ENCODE measurements at places on chromosomes 1 and 21. TPM values are rescaled to one million over a fixed set of nuclear protein-coding genes. Genes with fewer than 3 reads are reported as not detected.

The PLA2G2A gene
- total RNA-seq = 0.48 TPM

The ZNF362 gene
- total RNA-seq = 10.3 TPM

DNA sequence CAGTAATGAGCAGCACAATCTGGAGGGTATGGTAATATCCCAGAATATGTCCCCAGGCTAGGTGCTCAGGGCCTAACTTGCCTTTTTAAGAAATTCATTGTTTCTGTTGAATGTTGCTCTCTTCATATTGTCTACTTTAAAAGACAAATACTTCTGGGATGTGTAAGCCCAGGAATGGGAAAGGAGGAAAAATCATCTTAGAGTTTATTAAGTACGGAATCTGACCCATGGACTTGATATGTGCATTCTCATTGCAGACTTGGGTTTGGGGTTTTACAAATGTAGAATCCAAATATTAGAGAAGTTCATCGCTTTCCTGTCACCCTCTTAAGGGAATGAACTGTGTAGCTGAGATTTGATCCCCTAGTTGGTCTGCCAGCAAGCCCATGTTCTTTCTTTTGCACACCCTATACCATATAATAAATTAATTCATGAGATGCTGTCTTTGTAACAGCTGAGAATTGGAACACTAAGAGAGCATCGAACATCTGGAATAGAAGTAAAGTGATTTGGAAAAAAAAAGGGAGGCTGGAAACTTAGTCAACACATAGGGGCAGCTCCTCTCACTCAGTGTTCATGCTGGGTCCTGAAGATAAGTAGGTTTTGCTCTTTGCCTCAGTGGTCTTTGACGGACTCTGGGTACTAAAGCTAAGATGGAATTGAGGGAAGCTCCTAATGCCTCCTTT is 235.8 kb upstream of the C1orf105 start:
- DNase-seq = no peak

The S100A5 gene
- total RNA-seq = not detected

DNA sequence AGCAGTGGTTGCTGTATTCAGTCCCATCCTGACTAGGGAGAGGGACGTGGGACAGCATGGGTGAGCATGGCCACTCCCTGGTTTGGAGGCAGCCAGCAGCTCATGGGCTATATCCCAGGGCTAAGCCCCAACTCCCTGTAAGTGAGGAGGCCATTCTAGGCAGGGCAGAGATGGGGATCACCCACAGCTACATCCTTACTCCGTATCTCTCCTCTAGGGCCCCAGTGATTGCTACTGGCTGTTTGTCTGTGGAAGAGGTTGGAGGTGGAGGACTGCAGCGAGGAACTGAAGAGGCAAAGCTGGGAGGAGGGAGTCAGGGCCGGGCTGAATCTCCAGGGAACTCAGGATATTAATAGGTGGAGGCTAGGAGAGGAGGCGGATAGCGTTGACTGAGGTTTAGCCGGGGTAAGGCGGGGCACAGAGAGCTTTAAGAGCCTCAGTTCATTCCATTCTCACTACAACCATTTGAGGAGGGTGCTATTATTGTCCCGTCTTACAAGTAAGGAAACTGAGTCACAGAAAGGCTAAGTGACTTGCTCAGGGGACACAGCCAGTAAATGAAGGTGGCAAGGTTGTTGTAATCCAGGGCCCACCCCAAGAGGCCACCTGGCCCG is 6.8 kb downstream of the OLIG2 start:
- no peak for DNase-seq

- DNase-seq = no peak
Measured at GRCh38 chr1:95067568-95067967, 5.2 kb downstream of the ALG14 start.

The SLAMF7 gene
- total RNA-seq = 1.6 TPM

The DCST1 gene
- not detected for total RNA-seq

The CYP4A11 gene
- total RNA-seq = not detected

- no peak for DNase-seq
Measured at GRCh38 chr1:9085306-9085940, 16.0 kb upstream of the SLC2A5 start.

The LHX8 gene
- total RNA-seq = 1.6 TPM

DNA sequence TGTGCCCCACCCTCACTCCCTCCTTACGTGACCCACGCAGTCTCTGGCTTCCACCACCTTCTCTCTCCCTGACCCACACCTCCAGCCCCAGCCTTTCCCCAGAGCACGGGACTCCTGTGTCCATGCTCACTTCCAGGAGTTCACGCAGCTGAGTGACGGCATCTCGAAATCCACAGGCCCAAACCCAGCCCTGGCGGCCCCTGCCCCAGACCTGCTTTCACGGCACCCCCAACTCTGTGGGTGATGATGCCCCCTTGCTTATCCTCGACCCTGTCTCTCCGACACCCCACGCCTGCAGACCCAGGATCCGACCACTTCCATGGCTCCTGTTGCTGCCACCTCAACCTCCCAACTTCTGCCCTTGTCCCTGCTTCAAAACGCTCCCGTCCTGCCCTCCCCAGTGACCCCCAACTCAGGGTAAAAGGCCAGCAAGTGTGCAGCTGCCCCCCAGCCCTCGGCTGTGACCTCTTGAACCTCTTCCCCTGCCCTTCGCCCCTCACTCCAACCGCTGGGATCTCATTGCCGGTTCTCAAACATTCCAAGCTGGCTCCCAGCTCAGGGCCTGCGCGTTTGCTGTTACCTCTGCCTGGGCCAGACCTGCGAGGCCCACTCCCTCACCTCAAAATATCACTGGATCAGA is 30.4 kb upstream of the LAPTM5 start:
- DNase-seq = no peak

The LCE1A gene
- not detected for total RNA-seq

The LRRC53 gene
- not detected for total RNA-seq

DNA sequence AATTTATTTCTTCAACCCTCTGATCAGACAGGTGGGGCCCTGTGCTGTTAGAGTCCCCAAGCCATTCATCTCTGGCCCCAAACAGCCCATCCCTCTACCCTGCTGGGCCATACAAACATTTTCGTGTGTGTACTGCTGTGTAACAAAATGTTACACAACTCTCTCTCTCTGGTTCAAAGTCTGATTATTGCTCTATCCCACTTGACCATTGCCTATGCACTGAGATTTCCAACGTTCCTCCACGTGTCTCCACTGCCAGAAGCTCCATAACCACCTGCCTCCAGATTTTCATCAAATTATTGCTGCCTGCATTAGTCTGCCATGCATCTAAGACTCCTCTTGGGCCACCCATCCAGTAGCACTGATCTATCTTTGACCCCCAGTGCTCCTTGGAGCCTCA is 104.8 kb downstream of the ELAVL4 start:
- no peak for DNase-seq
